ENCODE measurements at places on chromosomes 4 and X.

GRCh38 chr4:3241898-3242524 lies 6.9 kb upstream of the MSANTD1 start:
- no peak for DNase-seq

DNA sequence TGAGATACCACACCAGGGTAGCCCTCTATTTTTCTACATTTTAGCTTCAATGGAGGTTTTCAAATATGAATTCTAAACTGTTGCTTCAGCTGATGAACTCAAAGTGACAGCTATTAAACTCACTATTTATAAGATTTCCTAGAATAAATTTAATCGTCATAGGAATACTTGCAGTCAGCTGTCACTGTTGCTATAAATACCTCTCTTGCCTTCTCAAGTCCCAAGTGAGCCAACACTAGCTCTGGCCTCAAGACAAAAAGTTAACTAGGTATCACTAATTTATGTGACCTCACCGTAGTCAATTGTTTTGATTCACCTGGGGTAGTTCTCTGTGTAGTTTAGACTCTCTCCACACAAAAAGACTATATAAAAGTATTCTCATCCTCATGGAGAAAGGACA lies 34.3 kb upstream of the PROM1 start:
- no peak for DNase-seq

GRCh38 chrX:49829016-49829415 lies at the start of gene PAGE4:
Gene PAGE4, plus strand, starts transcription at chrX:49829303. Its CDS starts 1,126 bp downstream, at chrX:49830429.
- no peak for DNase-seq

GRCh38 chr4:155772459-155773195 lies 13.8 kb downstream of the GUCY1B1 start:
- DNase-seq: no peak

- no peak for DNase-seq
Observed at GRCh38 chrX:46561824-46562657, 11.5 kb upstream of the CHST7 start.

- no peak for DNase-seq
Observed at GRCh38 chrX:66632473-66632872, 6.4 kb downstream of the EDA2R start.

DNA sequence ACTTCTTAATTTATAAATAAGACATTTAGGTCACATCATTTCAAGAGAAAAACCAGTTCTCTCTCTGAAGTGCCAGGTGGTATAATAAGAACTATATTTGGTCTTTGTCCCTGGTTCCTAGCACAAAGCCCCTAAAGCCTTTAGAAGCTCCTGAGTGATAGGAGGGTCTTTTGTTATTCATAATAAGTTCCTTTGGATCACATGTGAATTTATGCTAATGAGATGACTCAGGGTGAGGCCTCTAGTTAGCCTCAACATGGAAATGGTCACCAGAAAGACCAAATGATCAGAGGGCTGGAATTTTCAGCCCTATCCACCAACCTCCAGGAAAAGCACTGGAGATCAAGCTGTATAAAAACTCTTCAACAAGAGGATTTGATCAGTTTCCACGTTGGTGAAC lies 68.1 kb upstream of the BLTP1 start:
- no peak for DNase-seq

GRCh38 chr4:26290321-26290720 lies 30.5 kb upstream of the RBPJ start:
- no peak for DNase-seq

GRCh38 chrX:16931855-16932575 lies 14.4 kb upstream of the REPS2 start:
- no peak for DNase-seq

DNA sequence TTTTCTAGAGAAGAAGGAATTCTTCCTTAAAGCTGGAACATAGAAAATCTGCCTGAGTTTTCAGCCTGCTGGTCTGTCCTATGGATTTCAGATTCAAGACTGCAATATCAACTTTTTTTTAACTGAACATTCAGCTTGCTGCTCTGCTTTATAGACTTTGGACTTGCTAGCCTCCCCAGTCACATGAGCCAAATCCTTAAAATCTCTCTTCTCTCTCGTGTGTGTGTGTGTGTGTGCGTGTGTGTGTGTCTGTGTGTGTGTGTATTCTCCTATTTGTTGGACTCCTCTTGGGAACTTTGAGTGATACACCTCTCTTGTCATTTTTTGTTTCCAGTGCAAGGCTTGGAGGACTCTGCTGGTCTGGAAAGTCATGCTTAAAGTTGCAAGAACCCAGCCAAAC lies 6.8 kb upstream of the TBC1D19 start:
- no peak for DNase-seq

DNA sequence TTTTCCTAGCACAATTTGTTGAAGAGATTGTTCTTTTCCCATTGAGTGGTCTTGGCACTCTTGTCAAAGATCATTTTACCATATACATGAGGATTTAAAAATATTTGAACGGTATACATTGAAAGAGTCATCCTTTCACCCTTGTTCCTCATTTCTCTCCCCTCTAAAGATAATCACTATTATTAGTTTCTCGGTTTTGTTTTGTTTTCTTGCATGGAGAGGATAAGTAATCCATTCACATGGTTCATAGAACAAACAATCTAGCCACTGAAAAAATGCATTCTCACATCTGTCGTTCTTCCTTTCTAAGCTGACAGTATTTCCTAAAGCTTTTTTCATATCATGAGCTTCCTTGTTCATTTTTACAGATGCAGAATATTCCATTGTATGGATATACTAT lies 39.2 kb upstream of the MSMO1 start:
- DNase-seq: no peak

GRCh38 chr4:23337292-23337691 lies 552.6 kb downstream of the PPARGC1A start:
- peak; percentile 1 for DNase-seq

DNA sequence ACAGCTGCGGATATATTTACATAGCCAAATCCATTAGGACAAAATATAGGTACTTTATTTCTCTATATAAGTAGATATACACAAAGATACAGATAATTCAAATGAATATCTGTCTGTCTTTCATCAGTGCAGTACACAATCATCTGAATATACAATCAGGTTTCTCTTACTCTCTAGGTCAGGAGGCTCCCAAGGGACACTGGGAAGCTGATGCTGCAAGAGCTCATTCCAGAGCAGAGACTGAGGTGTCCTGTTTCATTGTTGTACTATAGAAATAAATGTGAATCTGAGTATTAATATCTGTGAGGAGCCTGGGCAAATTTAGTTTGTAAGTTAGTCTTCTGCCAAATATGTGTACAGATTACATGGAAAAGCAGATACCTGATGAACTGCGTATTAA lies 4.2 kb downstream of the TLL1 start:
- peak; percentile 6 for DNase-seq

- DNase-seq: no peak
Observed at GRCh38 chr4:184313058-184313581, 95.4 kb upstream of the ENPP6 start.

GRCh38 chr4:141702472-141703182 lies 66.2 kb downstream of the IL15 start:
- DNase-seq: no peak

- no peak for DNase-seq
Observed at GRCh38 chrX:109911046-109911445, 91.9 kb upstream of the TMEM164 start.

DNA sequence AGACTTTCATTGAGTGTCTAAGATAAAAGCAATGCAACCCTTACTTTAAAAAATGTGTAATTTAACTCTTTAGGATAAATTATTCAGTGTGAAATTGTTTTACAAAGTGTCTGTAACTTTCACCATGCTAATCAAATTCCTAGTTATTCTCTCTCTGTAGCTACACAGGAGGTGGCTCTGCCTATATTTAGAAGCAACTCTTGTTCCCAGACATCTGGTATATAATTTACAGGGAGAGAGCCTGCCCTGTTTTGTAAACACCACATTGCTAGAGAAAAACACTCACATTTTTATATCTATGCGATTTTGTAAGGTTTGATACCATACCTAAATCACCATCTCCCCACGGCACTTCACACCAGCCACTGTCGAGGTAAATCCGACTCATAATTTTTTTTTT lies 35.5 kb upstream of the SPATA4 start:
- DNase-seq: no peak

- peak; percentile 63 for DNase-seq
Observed at GRCh38 chrX:153818571-153819383, 11.6 kb downstream of the PDZD4 start.

- DNase-seq: peak; percentile 16
Observed at GRCh38 chrX:134706138-134706537, 47.9 kb upstream of the PLAC1 start.

GRCh38 chr4:172245516-172245915 lies 432.3 kb downstream of the GALNTL6 start:
- no peak for DNase-seq

GRCh38 chr4:5125321-5125720 lies 74.0 kb downstream of the STK32B start:
- peak; percentile 56 for DNase-seq

DNA sequence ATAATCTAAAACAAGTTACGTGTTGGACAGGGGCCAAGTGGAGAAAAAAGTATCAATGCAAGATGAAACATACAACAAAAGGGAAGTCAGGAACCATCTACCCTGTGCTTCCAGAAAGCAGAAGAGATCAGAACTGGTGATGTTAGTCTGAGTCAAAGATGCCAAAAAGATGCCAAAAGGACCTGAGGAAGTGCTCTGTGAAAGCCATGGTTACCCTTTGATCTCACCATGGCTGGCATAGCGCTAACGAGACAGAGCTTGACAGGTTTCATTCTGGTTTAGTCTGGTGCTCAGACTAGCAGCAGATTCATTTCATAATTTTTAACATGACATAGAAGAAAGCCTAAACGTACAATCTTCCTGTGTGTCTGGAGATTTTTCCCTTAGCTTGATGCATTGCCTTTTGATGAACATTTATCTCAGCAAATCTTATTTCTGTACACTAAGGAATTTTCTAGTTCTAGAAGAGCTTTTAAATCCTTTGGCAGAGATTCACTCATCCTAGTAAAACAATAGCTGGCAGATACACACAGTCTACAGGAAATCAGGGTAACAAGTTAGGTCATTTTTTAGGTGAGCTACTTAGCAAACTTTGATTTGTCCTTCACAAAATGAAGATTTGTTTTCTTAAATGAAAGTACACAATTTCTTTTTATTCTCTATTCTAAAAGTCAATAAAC lies 87.7 kb downstream of the COL25A1 start:
- DNase-seq: no peak

DNA sequence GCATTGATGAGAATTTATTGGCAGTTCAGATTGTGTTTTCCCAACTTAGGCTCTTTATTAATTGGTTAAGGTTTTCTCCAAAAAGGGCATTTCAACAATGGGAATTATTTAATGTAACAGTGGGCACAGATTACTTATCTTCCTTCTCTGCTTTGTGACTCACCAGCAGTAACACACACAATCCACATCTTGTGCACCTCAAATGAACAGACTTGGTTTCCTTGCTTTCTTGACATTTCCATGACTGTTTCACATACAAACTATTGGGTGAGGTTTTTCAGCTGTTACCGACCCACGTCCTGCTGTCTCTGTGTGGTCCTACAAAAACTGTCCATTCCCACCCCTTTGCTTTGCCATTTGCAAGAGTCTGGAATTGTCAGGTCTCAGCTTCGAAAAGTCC lies 38.1 kb downstream of the CCNI start:
- DNase-seq: no peak

DNA sequence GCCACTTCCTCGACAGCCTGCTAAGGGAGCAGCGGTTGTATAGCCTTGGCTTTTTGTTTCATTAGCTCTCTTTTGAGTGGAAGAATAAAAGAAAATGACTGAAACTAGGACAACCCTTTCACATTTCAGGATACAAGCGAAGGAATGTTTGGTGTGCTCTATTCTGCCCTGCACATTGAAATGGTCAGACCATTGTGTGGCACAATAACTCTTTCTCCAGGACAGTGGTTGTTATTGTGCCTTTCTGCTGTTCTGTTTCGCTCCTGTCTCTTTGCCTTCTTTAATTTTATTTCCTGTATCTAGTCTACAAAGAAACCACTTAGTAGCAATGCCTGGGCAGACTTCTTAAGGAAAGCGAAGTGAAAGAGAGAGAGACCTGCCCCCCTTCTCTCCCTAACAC lies 473.7 kb downstream of the GBA3 start:
- DNase-seq: no peak

- no peak for DNase-seq
Observed at GRCh38 chr4:147822128-147822527, 90.2 kb downstream of the ARHGAP10 start.

DNA sequence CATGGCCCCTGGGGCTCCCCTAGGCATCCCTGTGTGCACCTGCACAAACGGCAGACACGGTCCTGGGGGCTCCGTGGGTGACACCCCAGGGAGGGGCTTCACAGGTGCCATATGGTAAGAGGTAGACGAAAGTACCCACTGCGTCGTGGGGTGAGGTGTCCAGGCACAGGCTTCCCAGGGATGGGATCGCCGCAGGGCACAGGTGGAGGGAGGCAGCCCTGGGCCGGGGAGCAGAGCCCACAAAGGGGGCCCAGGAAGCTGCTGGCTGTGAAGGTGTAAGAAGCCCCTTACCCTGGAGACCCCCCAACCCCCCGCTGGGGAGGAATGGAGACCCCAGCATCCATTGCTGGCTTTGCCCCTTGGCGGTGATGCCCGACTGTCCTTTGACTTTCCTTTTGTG lies 10.9 kb downstream of the SH3TC1 start:
- DNase-seq: no peak

DNA sequence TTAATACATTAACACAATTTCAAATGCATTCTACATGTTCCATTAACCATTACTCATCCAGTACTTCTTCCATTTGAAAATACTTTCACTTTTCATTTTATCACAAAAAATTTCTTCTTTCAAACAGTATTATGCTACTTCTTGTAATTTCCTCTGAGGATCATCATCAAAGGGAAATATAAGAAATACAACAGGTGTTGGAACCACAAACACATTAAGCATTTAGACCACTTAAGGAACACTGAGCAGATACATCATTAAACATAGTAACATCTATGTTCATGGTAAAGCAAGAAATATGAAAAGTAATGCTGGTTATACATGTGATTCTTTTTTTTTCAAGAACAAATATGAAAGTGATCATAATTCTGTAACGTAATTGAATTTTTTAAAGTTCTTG lies 2207.0 kb downstream of the ARAP2 start:
- no peak for DNase-seq

DNA sequence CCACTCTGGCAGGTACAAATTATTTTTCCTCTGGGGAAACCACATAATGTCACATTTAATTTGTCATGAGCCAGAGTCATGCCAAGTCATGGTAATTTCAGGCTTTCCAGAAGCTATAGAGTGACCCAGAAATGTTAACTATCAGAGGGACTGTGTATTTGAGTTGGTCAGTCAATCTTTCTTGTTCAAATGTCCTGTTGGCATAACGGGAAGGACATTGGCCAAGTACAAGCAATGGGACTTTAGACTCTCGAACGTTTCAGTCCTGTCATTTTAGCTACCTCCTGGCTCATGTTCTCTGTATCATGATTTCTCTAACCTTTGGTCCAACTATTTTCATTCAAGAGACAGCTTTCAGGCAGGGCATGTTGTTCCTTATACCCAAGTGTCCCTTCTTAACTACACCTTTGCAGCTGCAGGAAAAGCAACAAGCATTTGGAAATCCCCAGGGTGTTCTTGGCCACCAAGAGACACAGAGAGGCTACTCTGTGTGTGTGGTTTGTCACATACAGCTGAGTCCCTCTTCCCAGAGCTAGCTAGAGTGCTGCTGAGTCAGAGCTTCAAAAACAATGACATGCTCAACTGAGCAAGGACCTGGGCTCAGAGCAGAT lies 142.6 kb downstream of the EGF start:
- no peak for DNase-seq

Measured in SK-N-DZ (cell line).